ENCODE measurements at places on chromosomes 3 and 15. TPM values are rescaled to one million over a fixed set of nuclear protein-coding genes. Genes with fewer than 3 reads are reported as not detected.

GRCh38 chr15:73709686-73710085, 25.5 kb downstream of the CD276 start:
- no peaks in the 10 kb centered on the region for H3K36me3 ChIP-seq
- H3K27me3 ChIP-seq = peaks cover 26% of the 10 kb centered on the region
- no peaks in the 10 kb centered on the region for H3K4me1 ChIP-seq
- H3K27ac ChIP-seq = no peak overlapping the region
- no peak overlapping the region for H3K4me3 ChIP-seq
- no peak for DNase-seq

DNA sequence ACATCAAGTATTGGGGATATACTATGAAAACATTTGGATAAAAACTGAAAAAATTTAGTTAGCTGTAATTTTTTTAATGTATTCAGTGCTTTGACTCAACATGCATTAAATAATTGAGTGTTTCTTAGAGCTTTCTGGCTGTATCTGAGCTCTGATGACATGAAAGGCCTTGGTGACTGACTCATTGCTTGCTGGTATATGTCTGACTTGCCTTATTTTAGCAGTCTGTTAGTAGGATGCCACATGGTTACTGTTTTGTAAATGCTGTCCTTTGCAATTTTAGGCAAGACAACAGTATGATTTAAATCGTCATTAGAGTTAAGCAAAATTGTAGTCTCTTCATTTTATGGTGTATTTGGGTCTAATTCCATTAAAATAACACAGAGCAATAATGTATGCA, 199.2 kb downstream of the GHSR start:
- no peaks in the 10 kb centered on the region for H3K27me3 ChIP-seq
- no peak overlapping the region for H3K4me3 ChIP-seq
- DNase-seq = no peak
- no peak overlapping the region for H3K27ac ChIP-seq
- peaks cover 17% of the 10 kb centered on the region for H3K4me1 ChIP-seq

- H3K27ac ChIP-seq = peak overlapping the region; percentile 42
- H3K4me3 ChIP-seq = peak overlapping the region; percentile 91
- no peaks in the 10 kb centered on the region for H3K27me3 ChIP-seq
These were observed 1.9 kb downstream of the ARPP19 start for GRCh38 chr15:52566889-52567288.

ADAMTS17 gene
- total RNA-seq = 2.5 TPM

- no peak for DNase-seq
- H3K4me1 ChIP-seq = no peaks in the 10 kb centered on the region
- H3K27ac ChIP-seq = no peak overlapping the region
- peaks cover 2% of the 10 kb centered on the region for H3K36me3 ChIP-seq
- H3K27me3 ChIP-seq = peaks cover 17% of the 10 kb centered on the region
These were observed 9.5 kb downstream of the BSN start for GRCh38 chr3:49563766-49564165.

GRCh38 chr3:181333394-181333793, 343.9 kb upstream of the DNAJC19 start:
- H3K27me3 ChIP-seq = no peaks in the 10 kb centered on the region
- DNase-seq = no peak
- H3K36me3 ChIP-seq = no peaks in the 10 kb centered on the region

DNA sequence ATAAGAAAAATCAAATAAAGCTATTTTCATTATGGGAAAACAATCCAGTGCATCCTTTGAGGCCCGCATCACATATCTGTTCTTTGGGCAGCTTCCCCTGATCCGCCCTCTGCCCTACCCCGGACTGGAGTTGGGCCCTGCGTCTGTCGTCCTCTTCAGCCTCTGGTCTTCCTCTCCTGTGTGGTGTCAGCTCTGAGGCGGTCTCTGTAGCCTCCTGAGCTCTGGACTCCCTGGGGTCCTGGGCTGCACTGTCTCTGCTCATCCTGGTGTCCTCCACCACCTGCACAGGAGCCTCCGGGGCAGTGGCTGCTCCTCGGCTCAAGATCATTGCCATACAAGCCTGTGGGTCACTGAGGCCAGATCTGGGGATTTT, 7.4 kb upstream of the SNX22 start:
- peaks cover 2% of the 10 kb centered on the region for H3K36me3 ChIP-seq
- no peaks in the 10 kb centered on the region for H3K4me1 ChIP-seq
- no peak overlapping the region for H3K27ac ChIP-seq
- H3K27me3 ChIP-seq = no peaks in the 10 kb centered on the region
- H3K4me3 ChIP-seq = no peak overlapping the region

GNAT1 gene
- total RNA-seq = 0.12 TPM

DNA sequence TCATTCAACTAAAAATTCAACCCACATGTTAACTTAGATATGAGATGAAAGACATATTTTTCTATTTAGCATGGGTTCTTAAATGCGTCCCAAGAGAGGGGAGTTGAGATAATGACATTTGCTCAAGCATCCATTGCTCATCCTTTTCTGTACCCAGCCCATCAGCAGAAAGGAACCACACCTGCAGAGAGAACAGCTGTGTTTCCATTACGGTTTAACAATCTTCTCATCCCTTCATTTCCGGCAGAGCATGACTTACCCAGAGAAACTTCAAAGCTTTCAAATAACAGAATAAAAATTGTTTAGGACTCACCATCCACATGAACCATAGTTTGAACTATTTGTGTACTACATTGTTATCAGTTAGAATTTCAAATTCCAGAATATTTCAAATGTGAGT, 113.1 kb downstream of the TGFBR2 start:
- DNase-seq = no peak
- no peaks in the 10 kb centered on the region for H3K27me3 ChIP-seq
- H3K27ac ChIP-seq = no peak overlapping the region
- H3K36me3 ChIP-seq = peaks cover 7% of the 10 kb centered on the region

DNA sequence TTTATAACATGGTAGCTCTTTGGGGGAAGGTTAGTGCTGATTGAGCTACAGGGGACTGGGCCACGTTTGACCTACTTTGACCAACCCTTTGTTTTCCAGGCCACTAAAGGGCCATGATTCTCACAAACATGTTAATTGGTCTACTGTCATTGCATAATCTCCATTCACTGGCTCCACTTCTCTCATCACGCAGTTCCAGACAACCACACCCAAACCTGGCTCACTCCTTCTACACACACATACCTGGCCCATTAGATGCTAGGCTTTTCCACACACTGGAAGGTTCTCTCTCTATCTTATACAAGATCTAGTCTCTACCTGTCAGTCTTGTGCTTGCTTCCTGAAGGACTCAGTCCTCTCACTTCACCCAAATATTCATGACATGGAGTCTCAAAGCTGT, 15.9 kb downstream of the TGM5 start:
- no peaks in the 10 kb centered on the region for H3K36me3 ChIP-seq
- no peak for DNase-seq
- no peak overlapping the region for H3K4me3 ChIP-seq
- H3K4me1 ChIP-seq = peaks cover 36% of the 10 kb centered on the region

DNA sequence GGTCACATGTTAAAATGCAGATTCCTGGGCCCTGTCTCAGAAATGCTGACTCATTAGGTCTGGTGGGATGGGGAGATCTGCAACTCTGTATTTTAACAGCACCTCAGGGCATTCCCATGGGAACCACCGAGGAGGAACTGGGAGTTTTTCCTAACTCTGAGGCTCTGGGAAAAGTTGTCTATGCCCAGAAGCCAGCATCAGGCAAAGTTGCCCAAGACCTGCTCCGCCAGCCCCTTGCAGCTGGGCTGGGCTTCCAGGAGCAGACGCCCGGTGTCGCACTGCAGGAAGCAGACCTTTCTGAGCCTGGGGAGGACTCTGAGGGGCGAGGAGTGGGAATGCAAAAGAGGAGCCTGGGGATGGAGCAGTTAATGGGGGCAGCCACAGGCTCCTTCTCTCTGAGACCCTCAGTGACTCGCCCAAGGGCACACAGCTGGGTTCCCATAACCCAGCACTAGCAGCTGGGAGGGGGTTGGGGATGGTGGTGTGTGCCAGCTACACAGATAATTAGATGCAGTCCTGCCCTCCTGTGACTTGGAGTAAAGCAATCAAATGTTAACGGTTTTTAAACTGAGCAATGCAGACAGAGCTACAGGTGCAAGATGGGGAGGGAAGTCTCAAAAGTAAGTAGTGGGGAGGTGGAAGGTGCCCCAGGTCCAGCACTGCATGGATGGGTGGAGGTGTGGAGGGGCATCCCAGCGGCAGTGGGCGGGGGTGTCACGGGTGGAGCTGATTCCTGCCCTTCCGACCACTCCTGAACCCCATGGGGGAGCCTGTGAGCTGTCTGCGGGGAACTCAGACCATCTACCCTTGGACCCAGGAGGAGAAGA, 100.4 kb downstream of the LSM3 start:
- no peak overlapping the region for H3K4me3 ChIP-seq
- H3K27me3 ChIP-seq = peaks cover 3% of the 10 kb centered on the region
- H3K36me3 ChIP-seq = no peaks in the 10 kb centered on the region
- no peak for DNase-seq
- no peak overlapping the region for H3K27ac ChIP-seq

- H3K27ac ChIP-seq = no peak overlapping the region
- H3K4me3 ChIP-seq = no peak overlapping the region
- DNase-seq = no peak
- peaks cover 6% of the 10 kb centered on the region for H3K27me3 ChIP-seq
These were observed 17.8 kb downstream of the PRICKLE2 start for GRCh38 chr3:64207289-64208080.

- H3K4me3 ChIP-seq = no peak overlapping the region
- peak overlapping the region; percentile 80 for H3K27ac ChIP-seq
- no peak for DNase-seq
- no peaks in the 10 kb centered on the region for H3K27me3 ChIP-seq
- H3K4me1 ChIP-seq = peaks cover 60% of the 10 kb centered on the region
- peaks cover 45% of the 10 kb centered on the region for H3K36me3 ChIP-seq
These were observed 108.4 kb downstream of the MBNL1 start for GRCh38 chr3:152377184-152377570.

- H3K36me3 ChIP-seq = peaks cover 37% of the 10 kb centered on the region
- H3K4me1 ChIP-seq = peaks cover 42% of the 10 kb centered on the region
- H3K27ac ChIP-seq = peak overlapping the region; percentile 95
- peak; percentile 17 for DNase-seq
- H3K4me3 ChIP-seq = peak overlapping the region; percentile 85
These were observed 631 bp downstream of the UBR1 start for GRCh38 chr15:43105077-43105736.

DNA sequence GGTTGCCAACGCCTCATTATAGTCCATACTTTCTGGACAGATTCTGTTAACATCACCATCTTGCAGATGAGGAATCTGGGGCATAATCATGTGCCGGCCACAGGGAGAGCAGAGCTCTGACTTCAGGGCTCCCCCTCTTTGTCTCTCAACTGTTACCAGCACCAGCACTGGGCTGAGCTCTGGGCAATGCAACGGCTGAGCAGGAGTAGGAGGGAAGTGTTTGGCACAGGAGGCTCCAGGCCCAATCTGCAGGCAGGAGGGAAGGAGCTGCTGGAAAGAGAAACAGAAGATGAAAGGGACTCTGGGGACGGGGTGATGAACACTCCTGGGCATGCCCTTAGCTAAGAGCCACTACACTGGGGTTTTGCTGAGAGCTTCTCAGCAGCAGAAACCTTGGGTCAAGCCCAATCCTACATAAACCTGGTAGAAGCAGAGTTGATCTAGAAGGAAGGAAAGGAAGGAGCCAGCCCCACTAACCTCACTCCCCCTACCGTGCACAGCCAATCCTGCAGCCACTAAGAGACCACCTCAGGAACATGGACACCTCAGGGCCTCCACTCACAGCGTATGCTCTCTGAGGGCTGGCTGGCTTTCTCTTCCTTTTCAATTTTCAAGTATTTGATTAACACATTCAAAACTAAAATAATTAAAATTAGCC, 73.1 kb upstream of the SPATA12 start:
- H3K27me3 ChIP-seq = peaks cover 3% of the 10 kb centered on the region
- H3K27ac ChIP-seq = peak overlapping the region; percentile 39
- H3K4me1 ChIP-seq = peaks cover 34% of the 10 kb centered on the region

SPATA12 gene
- total RNA-seq = not detected

RETNLB gene
- total RNA-seq = not detected

DNA sequence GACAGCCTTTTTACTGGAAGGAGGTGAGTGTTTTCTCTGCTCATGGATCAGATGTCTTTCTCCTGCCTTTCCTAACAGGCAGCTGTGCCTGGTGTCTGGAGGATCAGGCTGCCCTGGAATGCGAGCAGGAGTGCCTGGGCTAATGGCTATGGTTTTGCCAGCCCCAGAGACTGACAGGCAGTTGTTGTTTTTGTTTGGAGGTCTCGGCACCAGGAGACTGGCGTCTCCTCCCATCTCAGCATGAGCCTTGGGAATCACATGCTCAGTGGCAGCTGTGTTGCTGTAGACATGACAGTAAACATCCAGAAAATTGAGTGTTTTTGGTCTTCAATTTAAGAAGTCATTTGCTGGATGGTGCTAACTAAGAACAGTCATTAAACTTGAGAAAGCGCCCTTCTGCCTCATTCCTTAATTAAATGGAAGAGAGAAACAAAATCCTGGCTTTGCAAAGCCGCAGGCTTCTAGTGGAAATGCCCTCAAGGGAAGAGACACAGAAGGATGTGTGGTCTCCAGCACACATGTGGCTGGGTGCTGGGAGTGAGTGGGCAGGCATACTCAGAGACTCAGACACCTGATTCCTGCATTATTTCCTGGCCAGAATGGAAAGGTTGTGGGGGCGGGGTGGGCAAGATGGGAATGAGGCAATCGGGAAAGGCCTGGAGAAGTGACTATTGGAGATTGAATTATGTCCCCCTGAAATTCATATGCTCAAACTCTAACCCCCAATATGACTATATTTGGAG, 97.0 kb upstream of the NMNAT3 start:
- H3K27ac ChIP-seq = no peak overlapping the region
- no peak overlapping the region for H3K4me3 ChIP-seq
- H3K27me3 ChIP-seq = peaks cover 14% of the 10 kb centered on the region
- no peak for DNase-seq
- no peaks in the 10 kb centered on the region for H3K4me1 ChIP-seq

FAM162A gene
- total RNA-seq = 148 TPM

- peaks cover 2% of the 10 kb centered on the region for H3K4me1 ChIP-seq
- DNase-seq = no peak
- no peaks in the 10 kb centered on the region for H3K27me3 ChIP-seq
- H3K27ac ChIP-seq = no peak overlapping the region
- H3K36me3 ChIP-seq = no peaks in the 10 kb centered on the region
These were observed 491.1 kb downstream of the AGBL1 start for GRCh38 chr15:86570738-86571137.

DNA sequence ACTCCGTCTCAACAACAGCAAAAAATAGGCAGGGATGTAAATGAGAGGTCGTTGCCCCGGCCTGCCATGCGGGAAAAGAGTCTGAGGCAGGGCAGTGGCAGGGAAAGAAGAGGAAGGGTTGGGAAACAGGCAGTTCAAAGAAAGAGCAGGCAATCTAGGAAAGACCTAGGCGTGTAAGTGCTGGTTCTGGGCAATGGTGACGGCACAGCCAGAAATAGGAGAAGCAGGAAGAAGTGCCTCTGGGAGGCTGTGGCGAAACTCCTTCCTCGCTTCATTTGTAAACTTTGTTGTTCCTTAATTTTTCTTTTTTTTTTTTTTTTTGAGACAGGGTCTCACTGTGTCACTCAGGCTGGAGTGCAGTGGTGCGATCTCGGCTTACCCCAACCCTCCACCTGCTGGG, 4.3 kb downstream of the SLC51A start:
- peaks cover 3% of the 10 kb centered on the region for H3K27me3 ChIP-seq
- DNase-seq = no peak
- H3K27ac ChIP-seq = no peak overlapping the region

RASL12 gene
- total RNA-seq = not detected

GRCh38 chr3:172562871-172563865, 39.9 kb upstream of the TNFSF10 start:
- H3K4me3 ChIP-seq = peak overlapping the region; percentile 54
- H3K27me3 ChIP-seq = no peaks in the 10 kb centered on the region
- DNase-seq = peak; percentile 33
- H3K36me3 ChIP-seq = peaks cover 6% of the 10 kb centered on the region
- H3K4me1 ChIP-seq = peaks cover 35% of the 10 kb centered on the region
- peak overlapping the region; percentile 86 for H3K27ac ChIP-seq

GRCh38 chr15:45586125-45586524, 1.1 kb upstream of the BLOC1S6 start:
- DNase-seq = no peak
- H3K4me3 ChIP-seq = peak overlapping the region; percentile 91
- H3K27me3 ChIP-seq = no peaks in the 10 kb centered on the region
- H3K36me3 ChIP-seq = no peaks in the 10 kb centered on the region

Data from activated naive CD8-positive, alpha-beta T cell treated with anti-CD3 and anti-CD28 coated beads for 36 hours (primary cell).